Breast epithelium (tissue), 4 donors: ENCODE measurements at places on chromosomes 12 and 14.

GRCh38 chr12:94560431-94561221 lies 89.7 kb downstream of the TMCC3 start:
- peak; percentile 24 for DNase-seq
- H3K27me3 ChIP-seq = no peaks in the 10 kb centered on the region
- no peak overlapping the region for H3K4me3 ChIP-seq
- no peak overlapping the region for H3K27ac ChIP-seq

DNA sequence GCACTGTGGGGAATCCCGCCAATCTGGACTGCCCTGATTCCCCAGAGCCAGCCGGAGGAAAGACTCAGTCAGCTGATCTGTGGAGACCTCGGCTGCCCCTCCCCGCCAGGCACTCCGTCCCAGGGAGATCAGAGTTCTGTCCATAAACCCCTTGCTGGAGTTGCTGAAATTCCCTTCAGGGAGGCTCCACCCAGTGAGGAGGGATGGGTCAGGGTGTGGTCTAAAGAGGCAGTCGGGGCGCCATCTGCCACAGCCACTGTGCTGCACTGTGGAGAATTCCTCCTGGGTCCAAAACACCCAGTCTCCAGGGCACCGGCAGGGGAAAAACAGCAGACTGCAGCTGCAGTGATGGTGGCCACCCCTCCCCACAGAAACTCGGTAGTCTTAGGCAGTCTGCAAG lies 1922.3 kb upstream of the FLRT2 start:
- H3K4me3 ChIP-seq = no peak overlapping the region
- DNase-seq = no peak
- H3K36me3 ChIP-seq = no peaks in the 10 kb centered on the region
- H3K4me1 ChIP-seq = no peaks in the 10 kb centered on the region
- no peak overlapping the region for H3K27ac ChIP-seq
- H3K27me3 ChIP-seq = no peaks in the 10 kb centered on the region

DNA sequence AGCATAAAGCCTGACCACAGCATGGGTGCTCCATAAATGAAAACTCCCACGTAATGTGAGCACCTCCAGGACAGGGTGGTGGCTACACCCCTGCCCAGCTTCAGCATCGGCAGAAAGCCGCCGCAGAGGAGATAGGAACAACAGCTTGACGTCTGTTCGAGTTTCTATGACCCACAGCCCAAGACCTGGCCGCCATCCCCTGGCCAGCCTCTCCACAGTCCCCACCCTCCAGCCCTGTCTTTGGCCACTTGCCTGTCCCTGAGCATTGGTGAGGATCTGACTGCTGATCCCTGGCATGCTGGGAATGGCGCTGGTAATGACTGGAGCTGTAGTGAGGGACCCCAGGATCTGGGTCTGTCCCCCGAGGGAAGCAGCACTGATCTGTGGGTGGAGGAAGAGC lies 21.3 kb downstream of the POU6F1 start:
- H3K4me1 ChIP-seq = no peaks in the 10 kb centered on the region
- DNase-seq = no peak
- peaks cover 7% of the 10 kb centered on the region for H3K36me3 ChIP-seq
- H3K27ac ChIP-seq = no peak overlapping the region

GRCh38 chr12:68521848-68522502 lies 88.7 kb upstream of the RAP1B start:
- peak overlapping the region; percentile 72 for H3K27ac ChIP-seq
- H3K4me1 ChIP-seq = no peaks in the 10 kb centered on the region
- H3K27me3 ChIP-seq = no peaks in the 10 kb centered on the region
- H3K4me3 ChIP-seq = no peak overlapping the region
- no peak for DNase-seq
- no peaks in the 10 kb centered on the region for H3K36me3 ChIP-seq

DNA sequence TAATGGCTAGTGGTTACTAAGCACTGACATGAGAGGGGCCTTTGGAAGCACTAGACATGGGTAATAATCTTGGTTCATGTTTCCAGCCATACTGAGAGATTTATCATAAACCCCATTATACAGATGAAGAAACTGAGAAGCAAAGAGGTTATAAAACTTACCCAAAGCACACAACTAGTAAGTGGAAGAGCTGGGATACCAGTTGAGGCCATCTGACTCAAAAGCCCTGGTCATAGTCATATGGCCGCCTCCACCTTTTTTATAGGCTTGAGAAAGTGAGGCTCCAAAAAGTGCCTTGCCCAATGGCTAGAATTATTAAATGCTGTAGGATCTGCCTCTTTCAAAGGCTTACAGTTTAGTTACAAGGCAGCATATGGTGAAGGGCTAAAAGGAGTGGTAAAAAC lies 944 bp downstream of the TXNRD1 start:
- no peak for DNase-seq
- H3K4me1 ChIP-seq = no peaks in the 10 kb centered on the region
- H3K27me3 ChIP-seq = no peaks in the 10 kb centered on the region
- H3K4me3 ChIP-seq = peak overlapping the region; percentile 83

DNA sequence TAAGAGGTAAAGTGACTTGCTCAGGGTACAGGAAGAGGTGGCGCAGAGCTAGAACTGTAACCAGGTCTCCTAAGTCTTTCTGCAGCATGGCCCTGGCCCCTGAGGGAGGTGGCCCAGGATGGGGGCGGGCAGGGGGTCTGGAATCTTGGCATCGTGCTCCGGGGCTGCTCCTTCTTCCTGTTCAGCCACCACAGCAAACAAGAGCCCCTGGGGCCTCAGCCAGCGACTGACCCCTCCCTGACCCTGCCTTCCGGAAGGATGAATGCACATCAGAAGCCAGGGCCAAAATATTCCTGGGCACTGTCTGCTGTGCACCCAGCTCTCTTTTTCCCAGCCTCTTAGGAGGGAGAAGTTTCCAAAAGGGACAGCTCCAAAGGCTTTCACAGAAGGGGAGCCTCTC lies 242.8 kb downstream of the DPF3 start:
- H3K27me3 ChIP-seq = no peaks in the 10 kb centered on the region
- H3K4me3 ChIP-seq = no peak overlapping the region
- no peak overlapping the region for H3K27ac ChIP-seq

GRCh38 chr14:61608245-61609165 lies 86.8 kb upstream of the HIF1A start:
- H3K27me3 ChIP-seq = no peaks in the 10 kb centered on the region
- H3K36me3 ChIP-seq = no peaks in the 10 kb centered on the region
- peak overlapping the region; percentile 70 for H3K27ac ChIP-seq
- H3K4me3 ChIP-seq = no peak overlapping the region
- peaks cover 6% of the 10 kb centered on the region for H3K4me1 ChIP-seq

- H3K27me3 ChIP-seq = no peaks in the 10 kb centered on the region
- H3K27ac ChIP-seq = peak overlapping the region; percentile 95
- H3K36me3 ChIP-seq = no peaks in the 10 kb centered on the region
- no peaks in the 10 kb centered on the region for H3K4me1 ChIP-seq
Measured at GRCh38 chr14:81169267-81169666, 51.5 kb downstream of the GTF2A1 start.

GRCh38 chr14:73753887-73754795 lies 40.0 kb upstream of the PNMA1 start:
- no peak overlapping the region for H3K4me3 ChIP-seq
- H3K36me3 ChIP-seq = no peaks in the 10 kb centered on the region
- no peak for DNase-seq
- H3K27ac ChIP-seq = peak overlapping the region; percentile 94
- H3K27me3 ChIP-seq = no peaks in the 10 kb centered on the region

GRCh38 chr14:96745500-96746051 lies 51.6 kb upstream of the VRK1 start:
- H3K4me3 ChIP-seq = no peak overlapping the region
- no peaks in the 10 kb centered on the region for H3K4me1 ChIP-seq
- no peaks in the 10 kb centered on the region for H3K36me3 ChIP-seq
- DNase-seq = no peak
- peaks cover 5% of the 10 kb centered on the region for H3K27me3 ChIP-seq
- no peak overlapping the region for H3K27ac ChIP-seq

GRCh38 chr12:84627593-84627992 lies 285.0 kb downstream of the SLC6A15 start:
- no peak overlapping the region for H3K4me3 ChIP-seq
- H3K27ac ChIP-seq = no peak overlapping the region
- DNase-seq = no peak
- H3K27me3 ChIP-seq = no peaks in the 10 kb centered on the region

GRCh38 chr14:57364659-57365450 lies 25.5 kb upstream of the NAA30 start:
- H3K36me3 ChIP-seq = no peaks in the 10 kb centered on the region
- H3K4me1 ChIP-seq = no peaks in the 10 kb centered on the region
- H3K27me3 ChIP-seq = no peaks in the 10 kb centered on the region
- H3K27ac ChIP-seq = no peak overlapping the region

DNA sequence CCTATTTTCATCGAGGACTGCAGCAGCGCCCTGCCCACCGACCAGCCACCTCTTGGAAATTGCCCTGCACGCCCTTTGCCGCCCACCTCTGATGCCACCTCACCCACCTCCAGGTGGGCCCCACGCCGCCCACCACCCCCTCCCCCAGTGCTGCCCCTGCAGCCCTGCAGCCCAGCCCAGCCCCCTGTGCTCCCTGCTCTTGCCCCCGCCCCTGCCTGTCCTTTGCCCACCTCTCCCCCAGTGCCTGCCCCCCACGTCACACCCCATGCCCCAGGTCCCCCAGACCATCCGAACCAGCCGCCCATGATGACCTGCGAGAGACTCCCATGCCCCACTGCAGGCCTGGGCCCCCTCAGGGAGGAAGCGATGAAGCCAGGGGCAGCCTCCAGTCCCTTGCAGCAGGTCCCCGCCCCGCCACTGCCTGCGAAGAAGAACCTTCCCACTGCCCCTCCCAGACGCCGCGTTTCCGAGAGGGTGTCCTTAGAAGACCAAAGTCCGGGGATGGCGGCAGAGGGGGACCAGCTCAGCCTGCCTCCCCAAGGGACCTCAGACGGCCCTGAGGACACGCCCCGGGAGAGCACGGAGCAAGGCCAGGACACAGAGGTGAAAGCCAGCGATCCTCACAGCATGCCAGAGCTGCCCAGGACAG lies 96.5 kb downstream of the LGMN start:
- H3K27me3 ChIP-seq = no peaks in the 10 kb centered on the region
- no peak for DNase-seq
- H3K27ac ChIP-seq = peak overlapping the region; percentile 87
- peak overlapping the region; percentile 20 for H3K4me3 ChIP-seq
- H3K4me1 ChIP-seq = no peaks in the 10 kb centered on the region
